ENCODE measurements at places on chromosomes 4 and X. TPM values are rescaled to one million over a fixed set of nuclear protein-coding genes. Genes with fewer than 3 reads are reported as not detected.

DNA sequence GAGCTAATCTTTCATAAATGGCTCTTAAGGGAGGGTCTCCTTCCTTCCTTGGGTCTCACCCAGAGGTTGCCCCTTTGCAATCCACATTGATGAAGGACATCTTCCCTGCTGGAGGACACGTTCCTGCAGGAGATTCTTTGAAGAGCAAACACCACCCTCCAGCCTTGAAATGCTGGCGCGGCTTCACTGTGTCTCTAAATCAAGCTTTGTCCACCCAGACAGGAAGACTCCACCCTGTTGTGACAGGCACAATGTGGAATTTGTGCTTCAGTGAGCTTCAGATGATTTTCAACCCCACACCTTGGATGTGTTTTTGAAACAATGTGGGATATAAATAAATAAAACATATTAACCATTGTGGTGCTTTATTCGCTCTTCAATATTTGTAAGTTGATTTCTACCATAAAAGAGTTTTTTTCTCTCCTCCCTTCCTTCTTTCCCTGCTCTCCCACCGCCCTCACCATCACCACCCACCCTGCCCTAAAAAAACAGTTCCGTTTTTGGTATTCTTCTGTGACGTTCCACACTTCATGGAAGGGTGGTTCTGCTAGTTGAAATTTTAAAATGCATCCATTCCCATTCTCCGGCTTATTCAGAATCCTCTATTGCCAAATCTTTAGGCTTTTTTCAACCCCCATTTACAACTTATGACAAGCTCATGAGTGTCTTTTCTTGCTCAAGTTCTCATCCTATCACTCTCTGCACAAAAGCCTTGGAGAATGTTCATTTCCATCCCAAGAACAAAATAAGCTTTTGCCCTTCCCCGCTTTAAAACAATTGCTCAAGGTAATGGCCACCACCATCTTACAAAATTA, 264.3 kb downstream of the RAPGEF2 start:
- DNase-seq: no peak

- DNase-seq: no peak
Measured at GRCh38 chr4:173509036-173510001, 20.7 kb downstream of the HAND2 start.

The BMP2K gene
- 21.7 TPM for total RNA-seq

The NSG1 gene
- total RNA-seq: not detected

The DLG3 gene
- total RNA-seq: 13.1 TPM

- no peak for DNase-seq
Measured at GRCh38 chr4:88077911-88078524, 70.6 kb downstream of the PKD2 start.

Measured in chondrocyte (in vitro differentiated cells).